ENCODE measurements at places on chromosomes 16 and 17.

DNA sequence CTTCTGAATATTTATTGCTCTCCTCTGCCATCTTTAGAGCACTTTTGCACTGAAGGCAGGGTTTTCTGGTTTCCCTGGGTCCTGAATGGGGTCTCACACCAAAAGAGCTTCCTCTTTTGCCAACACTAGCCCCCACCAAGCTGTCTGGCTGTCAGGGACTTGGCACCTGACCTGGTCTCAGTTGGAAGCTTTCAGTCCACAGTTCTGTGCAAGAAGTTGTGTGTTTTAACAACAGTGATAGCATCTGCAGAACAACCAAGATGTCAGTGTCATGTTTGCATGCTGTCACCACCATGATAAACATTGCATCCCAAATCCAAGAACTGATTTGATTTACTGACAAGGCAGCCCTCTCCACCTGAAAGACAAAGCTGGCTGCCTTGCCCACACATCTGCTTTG is 448.5 kb upstream of the CCL2 start:
- DNase-seq: no peak

GRCh38 chr16:82340531-82340930 is 170.5 kb upstream of the MPHOSPH6 start:
- DNase-seq: no peak

- no peak for DNase-seq
Observed at GRCh38 chr17:34314279-34314678, 5.0 kb upstream of the CCL8 start.

DNA sequence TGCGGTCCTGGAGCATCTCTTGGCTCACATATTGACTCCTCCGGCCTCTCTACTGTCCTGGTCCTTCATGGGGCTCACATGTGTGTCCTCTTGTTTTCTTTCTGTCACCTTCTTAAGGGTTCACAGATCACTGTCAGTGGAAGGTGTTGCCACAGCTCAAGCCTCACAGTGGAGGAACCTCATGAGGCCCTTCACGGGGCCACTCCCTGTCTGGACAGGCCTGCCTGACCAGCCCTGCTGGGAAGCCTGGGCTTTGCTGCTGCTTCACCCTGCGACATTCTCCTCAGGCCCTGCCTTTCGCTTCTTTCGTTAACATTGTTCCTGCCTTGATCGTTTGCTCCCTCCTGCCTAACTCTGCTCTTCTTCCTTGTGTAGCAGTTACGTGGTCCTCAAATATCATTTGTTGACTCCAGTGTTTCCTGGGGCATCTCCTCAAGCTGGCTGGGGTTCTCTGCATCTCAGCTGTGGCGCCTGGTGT is 55.9 kb downstream of the WDR45B start:
- DNase-seq: no peak

- DNase-seq: no peak
Observed at GRCh38 chr17:44222112-44222869, 2.8 kb upstream of the UBTF start.

DNA sequence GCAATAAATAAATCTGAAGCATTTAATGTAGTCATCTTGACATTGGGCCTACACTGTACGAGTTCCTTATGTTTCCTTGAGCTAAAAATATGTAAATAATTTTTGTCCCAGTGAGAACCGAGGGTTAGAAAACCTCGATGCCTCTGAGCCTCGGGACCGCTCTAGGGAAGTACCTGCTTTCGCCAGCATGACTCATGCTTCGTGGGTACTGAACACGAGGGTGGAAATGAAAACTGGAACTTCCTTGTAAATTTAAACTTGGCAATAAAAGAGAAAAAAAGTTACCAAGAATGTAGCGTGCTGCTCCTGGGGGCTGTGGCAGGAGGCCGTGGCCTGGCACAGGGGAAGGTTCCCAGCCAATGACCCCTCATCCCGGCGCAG is 74.1 kb downstream of the SOCS1 start:
- DNase-seq: no peak

- DNase-seq: no peak
Observed at GRCh38 chr17:35679007-35679682, 52.3 kb upstream of the RASL10B start.

DNA sequence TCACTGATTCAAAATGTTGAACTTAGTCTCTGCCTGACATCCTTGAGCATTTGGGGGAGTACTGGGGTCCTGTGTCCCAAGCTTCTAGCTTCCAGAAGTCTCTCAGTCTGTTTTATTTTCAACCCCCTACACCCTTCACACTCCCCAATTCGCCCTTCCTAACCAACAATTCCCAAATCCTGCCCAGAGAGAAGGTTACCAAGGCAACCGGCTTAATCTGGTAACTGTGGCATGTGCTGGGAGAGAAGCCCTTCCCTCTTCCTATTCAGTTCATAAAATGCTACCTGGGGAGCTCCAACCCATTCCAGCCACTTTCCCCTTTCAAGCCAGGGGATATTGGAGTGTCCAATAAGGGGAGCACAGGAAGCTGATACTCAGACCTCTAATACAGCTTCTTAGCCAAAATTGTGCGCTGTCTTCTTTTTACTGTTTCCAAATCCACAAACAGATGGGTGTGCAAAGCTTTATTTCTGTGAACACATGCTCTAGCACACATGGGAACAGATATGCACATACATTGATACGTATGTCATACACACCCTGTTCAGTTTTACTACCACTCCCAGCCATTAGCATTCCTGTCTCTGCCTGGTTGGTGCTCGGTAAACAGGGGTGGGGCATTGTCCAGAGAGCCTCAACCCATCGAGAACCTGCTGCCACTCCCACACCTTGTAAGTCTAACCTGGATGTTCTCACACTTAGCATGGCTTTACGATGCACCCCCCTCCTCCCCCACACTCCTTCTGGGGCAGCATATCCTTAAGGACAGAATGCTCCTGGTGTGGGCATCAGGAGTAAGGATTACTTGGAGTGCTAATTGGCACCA is 1.1 kb upstream of the RAPGEFL1 start:
- no peak for DNase-seq

DNA sequence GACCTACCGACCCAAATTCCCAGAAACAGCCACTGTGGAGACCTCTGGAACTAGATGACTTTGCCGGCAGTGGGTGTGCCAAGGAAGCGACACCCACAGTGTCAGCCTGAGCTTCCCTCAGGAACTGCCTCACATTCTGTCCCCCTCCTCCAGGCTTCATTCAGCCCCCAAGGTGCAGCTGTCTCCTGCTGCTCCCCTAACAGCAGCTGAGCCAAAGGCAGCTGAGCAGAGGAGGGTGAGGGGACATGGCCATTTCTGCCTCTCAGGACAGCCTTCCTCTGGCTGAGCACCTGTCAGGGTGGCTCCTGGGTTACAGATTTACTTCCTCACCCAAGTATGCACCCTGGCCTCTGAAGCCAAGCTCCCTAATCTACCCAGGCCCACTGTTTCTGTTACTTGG is 22.1 kb upstream of the MTMR4 start:
- DNase-seq: no peak

DNA sequence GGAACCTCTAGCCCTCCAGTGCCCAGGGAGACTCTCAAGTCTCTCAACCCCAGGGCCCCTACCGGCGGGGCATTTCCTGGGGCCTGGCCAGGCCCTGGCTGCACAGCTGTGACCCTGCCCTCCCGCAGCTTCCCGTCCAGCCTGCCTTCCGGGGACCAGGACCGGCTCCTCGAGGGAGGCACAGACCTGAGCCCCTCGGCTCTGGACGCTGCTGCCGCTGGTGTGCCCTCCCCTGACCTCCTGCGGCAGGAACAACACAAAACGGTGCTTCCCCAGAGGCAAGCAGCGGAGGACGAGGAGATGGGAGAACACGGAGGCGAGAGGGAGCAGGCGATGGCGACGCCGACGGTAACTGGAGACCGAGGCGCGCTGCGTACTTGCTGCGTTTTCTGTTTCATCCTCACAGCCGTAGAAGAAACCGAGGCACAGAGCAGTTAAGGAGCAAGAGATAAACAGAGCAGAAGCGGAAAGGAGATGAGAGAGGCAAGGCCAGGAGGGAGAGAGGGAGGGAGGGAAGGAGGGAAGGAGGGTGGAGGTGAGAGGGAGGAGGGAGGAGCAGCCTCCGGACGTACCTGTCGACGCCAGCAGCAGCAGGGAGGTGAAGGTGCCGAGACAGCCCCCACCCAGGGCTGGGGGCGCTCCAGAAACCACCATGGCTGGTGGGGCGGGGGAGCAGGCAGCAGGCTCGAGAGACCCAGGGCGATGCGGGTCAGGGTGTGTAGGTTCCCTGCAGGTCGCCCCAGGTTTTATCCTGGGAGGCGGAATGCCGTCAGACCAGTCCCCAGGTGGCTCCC is at the start of gene PRSS22:
Gene PRSS22, minus strand, starts transcription at position 720 of the 794 bp plus-strand sequence. Its CDS starts 66 bp downstream, at position 654.
- DNase-seq: no peak

DNA sequence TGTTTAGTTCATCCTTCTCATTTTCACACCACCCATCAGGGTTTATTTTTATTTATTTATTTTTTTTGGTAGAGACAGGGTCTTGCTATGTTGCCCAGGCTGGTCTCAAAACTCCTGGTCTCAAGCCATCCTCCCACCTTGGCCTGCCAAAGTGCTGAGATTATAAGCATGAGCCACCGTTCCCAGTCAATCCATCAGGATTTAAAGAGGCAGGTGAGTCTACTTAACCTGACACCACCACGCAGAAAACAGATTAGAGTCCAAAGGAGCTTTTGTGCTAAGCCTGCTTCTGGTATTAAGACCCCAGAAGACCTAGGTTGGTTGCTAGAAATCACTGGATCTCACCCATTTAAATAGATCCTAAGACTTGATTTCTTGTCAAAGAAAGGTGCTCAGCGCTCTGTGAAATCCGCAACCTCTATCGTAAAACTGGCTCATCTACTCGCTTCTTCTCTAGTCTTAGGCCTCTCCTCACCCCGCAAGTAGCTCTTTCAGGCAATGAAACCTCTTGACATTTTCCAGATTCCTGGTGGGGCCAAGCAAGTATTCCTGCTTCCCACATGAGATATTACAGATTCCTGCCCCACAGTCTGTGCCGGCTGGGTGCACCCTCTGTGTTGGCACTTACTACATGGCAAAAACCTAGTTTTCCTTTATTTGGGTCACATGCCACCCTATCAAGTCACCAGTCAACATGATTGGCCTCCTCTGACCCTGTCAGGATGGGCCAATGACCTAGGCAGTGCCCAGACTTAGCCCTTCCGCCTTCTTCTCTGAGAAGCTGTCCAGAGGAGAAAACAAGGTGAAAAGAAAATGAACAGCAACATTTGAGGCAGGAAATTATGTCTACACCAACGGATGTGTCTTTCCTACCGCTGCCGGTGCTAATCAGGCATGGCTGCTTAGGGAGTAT is 9.0 kb downstream of the PITPNA start:
- no peak for DNase-seq

- no peak for DNase-seq
Observed at GRCh38 chr17:57875290-57876022, 25.6 kb upstream of the MRPS23 start.

GRCh38 chr17:77489239-77489892 is 348.6 kb downstream of the SEC14L1 start:
- no peak for DNase-seq

GRCh38 chr16:74568961-74569631 is 37.8 kb downstream of the GLG1 start:
- DNase-seq: no peak

DNA sequence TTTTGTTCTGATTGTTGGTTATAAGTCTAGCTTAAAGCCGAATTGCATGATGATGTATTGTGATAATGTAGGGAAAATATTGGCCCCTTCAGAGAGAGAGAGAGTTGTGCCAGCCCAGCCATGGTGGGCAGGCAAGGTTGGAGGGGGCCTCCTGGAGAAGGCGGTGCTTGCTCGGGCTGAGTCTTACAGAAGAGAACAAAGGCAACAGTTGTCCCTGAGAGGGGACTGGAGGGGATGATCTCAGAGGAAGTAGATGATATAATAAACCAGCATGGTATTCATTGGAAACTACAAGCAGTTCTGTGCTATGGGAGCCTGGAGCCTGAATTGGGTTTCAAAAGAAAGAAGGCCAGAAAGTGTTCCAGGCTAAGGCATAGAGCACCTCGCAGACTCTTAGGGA is 173.8 kb downstream of the RPTOR start:
- DNase-seq: no peak
